ENCODE measurements at places on chromosomes 2 and 18.

- no peak for DNase-seq
These were observed 277.0 kb upstream of the MAP2 start for GRCh38 chr2:209146682-209147320.

DNA sequence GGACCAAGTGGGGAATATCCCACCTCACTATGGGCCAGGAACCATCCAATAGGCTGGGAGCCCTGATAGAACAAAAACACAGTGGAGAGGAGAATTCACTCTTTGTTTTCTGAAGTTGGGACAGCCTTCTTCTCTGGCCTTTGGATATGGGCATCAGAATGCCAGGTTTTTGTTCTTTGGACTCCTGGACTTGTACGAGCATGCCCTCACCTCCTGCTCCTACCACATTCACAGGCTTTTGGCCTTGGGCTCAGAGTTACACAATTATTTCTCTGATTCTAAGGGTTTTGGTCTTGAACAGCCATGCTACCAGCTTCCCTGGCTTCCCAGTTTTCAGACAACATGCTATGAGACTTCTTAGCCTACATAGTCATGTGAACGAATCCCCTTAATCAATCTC, 732.9 kb upstream of the VRK2 start:
- DNase-seq = no peak

- no peak for DNase-seq
These were observed 42.2 kb downstream of the LBH start for GRCh38 chr2:30273574-30273929.

- DNase-seq = no peak
These were observed 348.0 kb downstream of the GPD2 start for GRCh38 chr2:156784020-156784701.
